H1 (cell line): ENCODE measurements at places on chromosomes 5 and 9. TPM values are rescaled to one million over a fixed set of nuclear protein-coding genes. Genes with fewer than 3 reads are reported as not detected.

- DNase-seq, result no peak
Observed at GRCh38 chr9:34498553-34498952, 24.2 kb downstream of the ENHO start.

- no peak for DNase-seq
Observed at GRCh38 chr5:134567641-134568336, 42.3 kb downstream of the JADE2 start.

The IFNE gene
- 0.08 TPM in 1 of 2 replicates, not detected in the other for polyA plus RNA-seq

GRCh38 chr9:114247077-114247476 is 75.8 kb upstream of the ORM1 start:
- DNase-seq, result no peak

- no peak for DNase-seq
Observed at GRCh38 chr5:173448856-173449255, 120.6 kb upstream of the STC2 start.

DNA sequence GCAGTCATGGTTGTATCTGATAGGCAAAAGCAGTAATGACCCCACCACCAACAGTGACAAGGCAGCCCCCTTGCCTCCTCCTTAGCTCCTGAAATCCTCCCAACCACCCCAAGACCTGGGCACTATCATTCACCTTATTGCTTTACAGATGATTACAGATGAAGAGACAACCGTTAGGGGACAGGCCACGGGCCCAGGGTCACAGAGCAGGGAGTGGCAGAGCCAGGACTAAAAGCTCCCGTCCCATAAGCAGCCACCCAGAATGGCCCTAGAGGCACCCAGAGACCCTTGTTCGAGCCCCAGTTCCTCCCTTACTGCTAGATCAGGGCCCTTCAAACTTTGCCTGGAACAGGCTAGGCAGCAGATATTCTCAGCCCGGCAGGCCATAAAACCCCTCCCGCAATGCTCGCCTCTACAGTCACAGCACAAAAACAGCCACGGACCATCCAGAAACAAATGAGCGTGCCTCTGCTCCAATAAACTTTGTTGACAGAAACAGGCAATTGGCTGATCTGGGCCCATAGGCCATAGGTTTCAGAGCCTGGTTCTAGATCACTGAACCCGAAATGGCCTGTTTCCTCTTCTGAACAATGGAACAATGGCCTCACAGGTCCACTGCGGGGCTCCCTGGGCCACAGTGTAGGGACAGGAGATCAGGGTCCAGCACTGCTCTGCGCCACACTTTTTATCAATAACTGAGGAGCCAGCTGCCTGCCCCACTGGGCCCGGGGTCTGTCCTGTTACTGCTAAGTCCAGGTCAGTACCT is 67.0 kb downstream of the LRSAM1 start:
- no peak for DNase-seq

DNA sequence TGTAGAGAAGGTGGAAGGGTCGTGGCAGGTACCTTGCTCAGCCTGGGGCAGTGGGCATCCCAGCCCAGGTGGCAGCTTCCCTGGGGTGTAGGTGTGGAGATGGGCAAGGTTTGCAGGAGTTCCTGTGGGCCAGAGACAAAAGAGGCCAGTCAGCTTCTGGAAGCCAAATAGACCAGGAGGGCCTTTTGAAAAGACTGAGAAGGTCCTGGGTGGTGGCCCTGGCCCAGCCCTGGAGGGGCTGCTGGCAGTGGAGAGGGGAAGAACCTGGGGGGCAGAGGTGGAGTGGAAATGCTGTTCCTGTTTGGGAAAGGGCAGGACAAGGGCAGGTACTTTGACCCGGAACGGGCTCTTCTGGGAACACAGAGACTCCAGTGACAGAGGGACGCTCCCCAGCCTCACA is 7.0 kb upstream of the IL3 start:
- no peak for DNase-seq

The SLC6A3 gene
- 0.86 and 0.91 TPM in 2 replicates for polyA plus RNA-seq

DNA sequence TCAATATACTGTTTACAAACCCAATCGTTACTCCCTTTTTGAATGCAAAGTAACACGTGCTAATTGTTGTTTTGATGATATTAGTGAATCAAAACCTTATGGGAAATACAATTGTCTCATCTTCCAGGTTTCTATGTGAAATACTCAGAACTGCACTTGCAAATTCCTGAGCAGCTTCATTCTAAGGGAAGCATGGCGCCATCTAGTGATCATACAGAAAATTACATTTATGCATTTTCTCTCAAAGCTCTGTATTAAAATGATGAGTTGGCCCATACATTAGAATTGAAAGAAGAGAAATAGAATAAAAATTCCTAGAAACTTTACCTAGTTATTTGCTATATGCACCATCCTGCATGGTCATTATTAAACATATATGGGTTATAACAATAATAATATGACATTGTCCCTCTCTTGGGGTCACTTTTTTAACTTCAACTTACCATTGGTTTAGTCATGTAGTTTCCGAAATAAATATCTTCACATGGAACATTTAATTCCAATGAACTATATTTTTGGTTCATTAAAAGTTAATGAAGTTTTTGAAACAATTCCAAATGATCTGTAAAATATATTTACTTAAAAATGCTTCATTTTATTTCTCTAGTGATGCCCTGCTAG is 220.0 kb downstream of the PDE4D start:
- no peak for DNase-seq

The PCDHB9 gene
- polyA plus RNA-seq, result 0.68 and 0.88 TPM in 2 replicates

The CRAT gene
- polyA plus RNA-seq, result 17.3 and 25.5 TPM in 2 replicates

- no peak for DNase-seq
Observed at GRCh38 chr9:21473236-21473635, 8.9 kb downstream of the IFNE start.

- DNase-seq, result no peak
Observed at GRCh38 chr9:132260846-132261245, 93.9 kb downstream of the SETX start.

The BTNL8 gene
- 0.32 and 0.42 TPM in 2 replicates for polyA plus RNA-seq

DNA sequence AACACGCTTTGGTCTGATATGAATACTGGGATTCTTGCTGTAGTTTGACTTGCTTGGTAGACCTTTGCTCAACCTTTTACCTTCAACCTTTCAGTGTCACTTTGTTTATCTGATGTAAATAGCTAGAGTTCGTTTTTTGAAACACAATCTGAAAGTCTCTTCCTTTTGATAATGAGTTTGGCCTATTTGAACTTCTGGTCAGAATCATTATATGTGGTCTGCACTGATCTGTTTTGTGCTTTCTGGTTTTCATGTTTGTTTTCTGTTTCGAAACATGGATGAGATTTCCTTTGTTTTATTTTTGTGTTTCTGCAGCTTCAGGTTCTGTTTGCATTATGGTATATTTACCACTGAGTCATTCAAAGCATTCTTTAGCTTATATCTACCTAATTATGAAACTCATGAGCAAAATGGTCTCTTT is 217.5 kb downstream of the GABBR2 start:
- DNase-seq, result no peak

- no peak for DNase-seq
Observed at GRCh38 chr5:143065185-143065965, 295.2 kb downstream of the ARHGAP26 start.

DNA sequence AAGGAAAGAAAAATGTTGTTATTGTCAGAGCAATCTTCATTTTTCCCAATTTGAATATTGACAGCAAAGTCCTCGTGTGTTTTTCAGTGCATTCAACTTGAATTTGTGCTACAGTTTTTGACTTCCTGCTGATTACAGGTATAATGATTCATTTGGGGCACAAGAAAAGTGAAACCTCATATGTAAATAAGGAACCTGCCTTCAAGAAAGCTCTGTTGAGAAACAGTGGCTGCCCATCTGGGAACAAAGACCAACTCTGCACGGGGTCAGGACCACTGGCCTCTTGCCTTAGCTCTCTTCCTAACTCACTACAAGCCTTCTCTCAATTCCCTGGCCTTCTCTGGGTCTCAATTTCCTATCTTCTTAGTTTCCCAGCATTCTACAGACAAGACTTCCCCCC is 21.0 kb downstream of the TIMD4 start:
- DNase-seq, result no peak

DNA sequence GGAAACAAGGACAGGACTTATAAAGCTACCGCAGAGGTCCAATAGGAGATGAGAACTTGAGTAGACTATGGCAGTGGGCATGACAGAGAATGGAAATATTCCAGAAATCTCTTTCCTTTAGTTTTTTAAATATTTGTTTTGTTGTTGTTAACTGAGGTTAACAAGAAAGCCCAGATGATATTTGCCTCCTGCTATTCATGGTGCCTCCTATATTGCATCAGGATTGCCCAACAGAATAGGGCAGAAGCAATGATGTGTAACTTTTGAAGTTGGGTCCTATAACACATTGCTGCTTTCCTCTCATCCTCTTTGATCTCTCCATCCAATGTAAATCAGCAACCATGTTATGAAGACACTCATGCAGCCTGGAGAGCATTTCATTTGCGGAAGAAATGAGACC is 42.8 kb downstream of the PDE4D start:
- no peak for DNase-seq
